ENCODE measurements at places on chromosomes 2 and 18.

DNA sequence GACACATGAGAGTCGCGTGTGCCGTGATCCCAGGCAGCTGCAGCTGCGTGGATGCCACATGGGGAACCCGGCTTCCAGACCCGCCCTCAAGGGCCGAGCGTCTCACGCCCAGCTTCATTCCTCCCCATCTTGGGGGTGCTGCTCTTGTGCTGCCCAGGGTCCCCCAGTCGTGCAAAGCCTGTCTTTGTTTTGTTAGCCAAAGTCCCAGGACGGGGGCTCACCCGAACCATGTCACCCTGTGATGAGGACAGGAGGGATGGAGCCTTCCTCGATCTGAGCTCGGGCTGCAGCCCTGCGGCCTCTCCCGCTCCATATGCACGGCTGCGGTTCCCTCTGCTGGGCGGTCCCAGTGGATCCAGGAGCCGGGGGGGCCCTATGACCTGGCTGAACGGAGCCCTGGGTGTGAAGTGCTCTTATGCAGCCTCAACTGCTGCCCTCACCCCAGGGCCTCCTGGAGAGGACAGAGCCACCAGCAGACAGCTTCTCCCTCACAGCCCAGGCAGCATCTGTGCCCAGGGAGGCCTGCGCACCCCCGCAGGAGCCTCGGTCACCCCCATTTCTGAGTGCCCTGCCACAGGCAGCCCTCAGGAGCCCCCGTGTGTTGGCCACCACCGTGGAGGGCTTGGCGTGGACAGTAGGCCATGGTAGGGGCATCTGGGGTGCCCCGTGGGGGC, 99.0 kb upstream of the CTDP1 start:
- DNase-seq = no peak

- no peak for DNase-seq
These were observed 126.4 kb upstream of the TLK1 start for GRCh38 chr2:171287036-171287571.

GRCh38 chr2:74089816-74090745, 57.6 kb downstream of the BOLA3 start:
- no peak for DNase-seq

DNA sequence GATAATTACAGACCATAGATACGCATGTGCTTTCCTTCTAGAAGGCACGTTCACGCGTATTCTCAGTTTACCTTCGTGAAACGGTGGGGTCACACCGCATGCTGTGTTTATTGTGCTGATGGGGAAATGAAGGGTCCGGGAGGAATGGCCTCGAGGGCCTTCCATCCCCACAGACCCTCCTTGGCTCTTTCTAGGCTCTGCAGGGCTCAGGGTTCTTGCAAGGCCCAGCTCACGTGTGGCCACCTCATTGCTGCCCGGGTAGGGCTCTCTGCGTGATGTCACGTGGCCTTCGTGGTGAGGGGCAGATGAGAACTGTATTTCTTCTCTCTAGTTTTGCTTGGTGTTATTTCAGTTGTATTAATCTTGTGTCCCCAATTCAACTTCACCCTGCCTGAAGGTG, 133.5 kb upstream of the ALKAL2 start:
- no peak for DNase-seq

DNA sequence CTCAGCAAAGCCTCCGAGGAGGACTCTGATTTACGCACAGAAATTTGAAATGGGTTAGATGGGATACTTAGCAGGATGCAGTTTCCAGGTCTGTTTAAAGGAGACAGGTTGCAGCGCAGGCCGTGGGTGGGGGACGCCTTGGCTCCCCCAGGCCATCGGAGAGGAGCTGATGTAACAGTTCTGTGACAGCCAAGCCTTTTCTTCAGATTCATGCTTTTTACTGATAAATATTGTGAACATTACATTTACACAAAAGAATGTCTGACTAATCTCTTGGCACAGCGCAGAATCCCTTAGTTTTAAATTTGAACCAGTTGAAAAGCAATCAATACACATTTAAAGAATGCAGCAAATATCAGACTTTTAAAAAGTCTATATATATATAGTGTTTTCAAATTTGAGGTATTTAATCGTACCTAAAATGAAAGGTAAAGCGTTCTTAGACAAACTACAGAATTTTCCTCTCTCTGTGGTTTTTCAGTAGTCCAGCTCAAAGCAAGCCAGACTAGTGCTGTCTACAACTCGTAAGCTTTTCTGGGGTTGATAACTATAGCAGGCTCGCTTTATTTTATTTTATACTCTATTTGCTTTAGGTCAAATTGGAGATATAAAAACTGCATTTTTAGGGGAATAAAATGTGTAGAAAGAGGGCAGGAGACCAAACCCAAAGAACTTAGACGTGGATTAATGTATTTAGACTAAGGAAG, 221.9 kb downstream of the PIEZO2 start:
- DNase-seq = no peak

DNA sequence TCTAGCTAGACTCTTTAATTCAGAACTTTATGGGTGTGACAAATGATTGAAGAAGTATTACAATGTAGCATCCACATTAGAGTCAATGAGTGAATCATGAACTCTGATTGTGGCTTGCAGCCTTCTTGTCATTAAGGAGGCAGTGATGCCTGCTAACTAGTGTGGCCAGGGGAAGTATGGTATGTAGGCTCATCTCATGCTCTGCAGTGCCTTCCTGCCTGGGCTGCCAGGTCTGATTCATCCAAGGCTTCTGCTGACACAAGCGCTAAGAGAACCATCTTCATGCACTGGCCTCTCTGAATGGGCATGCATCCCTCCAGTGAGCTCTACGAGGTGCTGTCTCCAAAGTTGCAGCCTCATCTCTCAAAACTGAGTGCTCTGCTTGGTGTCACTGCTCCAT, 144.3 kb downstream of the MTCL1 start:
- DNase-seq = no peak
